ENCODE measurements at places on chromosomes 11 and 22. TPM values are rescaled to one million over a fixed set of nuclear protein-coding genes. Genes with fewer than 3 reads are reported as not detected.
A peak's percentile ranks its signal among the peaks of the same experiment; 100 is the strongest.

KRTAP5-8 gene
- not detected for total RNA-seq

ZNF214 gene
- total RNA-seq: 1.8 TPM

GUCY1A2 gene
- 20.3 TPM for total RNA-seq

CCDC157 gene
- 6.2 TPM for total RNA-seq

CSRP3 gene
- not detected for total RNA-seq

TEX54 gene
- total RNA-seq: 1.0 TPM

LDHAL6A gene
- not detected for total RNA-seq

SYT7 gene
- total RNA-seq: 93.6 TPM

B3GAT1 gene
- 240 TPM for total RNA-seq

THY1 gene
- total RNA-seq: 22.0 TPM

DNA sequence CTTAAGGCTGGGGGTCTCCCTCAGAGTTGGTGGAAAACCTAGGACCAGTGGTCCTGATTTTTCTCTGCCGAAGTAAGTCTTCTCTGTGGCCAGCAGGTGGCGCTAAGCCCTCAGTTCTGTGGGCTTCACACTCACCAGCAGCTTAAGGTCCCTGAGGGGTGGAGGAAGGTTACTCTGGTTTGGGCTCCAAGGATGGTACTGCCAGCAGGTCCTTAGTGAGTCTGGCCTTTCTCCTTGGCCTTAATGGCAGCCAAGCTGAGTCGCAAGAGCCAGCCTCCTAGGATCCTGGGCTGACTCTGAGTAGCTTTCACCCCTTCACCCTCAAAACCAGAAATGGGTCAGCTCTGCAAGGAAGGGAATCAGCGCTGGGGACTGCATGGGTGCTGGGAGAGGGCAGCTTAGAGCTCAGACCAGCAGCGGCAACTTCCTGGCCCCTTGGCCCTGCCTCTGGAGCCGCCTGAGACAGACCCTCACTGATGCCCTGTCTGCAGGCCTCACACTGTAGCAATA is 4.4 kb downstream of the KCNJ11 start:
- peak; percentile 88 for DNase-seq

DNA sequence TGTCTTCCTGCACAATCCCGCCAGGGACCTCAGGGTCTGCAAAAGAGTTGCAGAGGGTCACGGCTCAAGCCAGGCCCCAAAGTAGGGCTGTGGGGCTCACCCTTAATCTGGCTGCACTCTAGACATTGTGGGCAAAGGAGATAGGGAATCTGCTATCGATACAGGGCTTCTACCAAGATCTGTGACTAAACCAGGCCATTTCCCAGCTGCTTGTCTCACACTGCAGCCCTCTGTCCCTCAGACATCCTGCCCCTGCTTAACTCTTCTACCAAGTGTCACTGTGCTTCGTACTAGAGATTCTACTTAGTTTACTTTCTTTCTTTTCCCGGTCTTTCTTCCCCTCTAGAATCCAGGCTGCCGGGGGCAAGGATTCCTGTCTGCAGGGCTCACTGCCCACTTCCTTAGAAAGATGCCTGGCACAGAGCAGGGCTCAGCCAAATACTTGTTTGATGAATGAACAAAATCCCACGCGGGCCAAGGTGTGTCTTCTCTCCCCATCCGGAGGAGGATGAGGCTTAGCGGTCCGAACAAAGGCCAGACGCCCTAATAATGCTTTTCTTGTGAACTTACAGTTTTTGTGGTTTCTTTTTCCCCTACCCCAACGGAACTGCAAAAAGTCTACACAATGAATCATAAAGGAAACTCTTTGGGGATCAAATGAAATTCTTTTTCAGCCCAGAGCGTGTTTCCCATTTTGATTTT is 61.3 kb upstream of the ANO1 start:
- no peak for DNase-seq

- DNase-seq: no peak
Observed at GRCh38 chr11:17024924-17025323, 10.7 kb upstream of the PLEKHA7 start.

- DNase-seq: no peak
Observed at GRCh38 chr11:125525303-125525702, 29.2 kb upstream of the FEZ1 start.

- no peak for DNase-seq
Observed at GRCh38 chr22:43270949-43271348, 72.2 kb downstream of the SCUBE1 start.

DNA sequence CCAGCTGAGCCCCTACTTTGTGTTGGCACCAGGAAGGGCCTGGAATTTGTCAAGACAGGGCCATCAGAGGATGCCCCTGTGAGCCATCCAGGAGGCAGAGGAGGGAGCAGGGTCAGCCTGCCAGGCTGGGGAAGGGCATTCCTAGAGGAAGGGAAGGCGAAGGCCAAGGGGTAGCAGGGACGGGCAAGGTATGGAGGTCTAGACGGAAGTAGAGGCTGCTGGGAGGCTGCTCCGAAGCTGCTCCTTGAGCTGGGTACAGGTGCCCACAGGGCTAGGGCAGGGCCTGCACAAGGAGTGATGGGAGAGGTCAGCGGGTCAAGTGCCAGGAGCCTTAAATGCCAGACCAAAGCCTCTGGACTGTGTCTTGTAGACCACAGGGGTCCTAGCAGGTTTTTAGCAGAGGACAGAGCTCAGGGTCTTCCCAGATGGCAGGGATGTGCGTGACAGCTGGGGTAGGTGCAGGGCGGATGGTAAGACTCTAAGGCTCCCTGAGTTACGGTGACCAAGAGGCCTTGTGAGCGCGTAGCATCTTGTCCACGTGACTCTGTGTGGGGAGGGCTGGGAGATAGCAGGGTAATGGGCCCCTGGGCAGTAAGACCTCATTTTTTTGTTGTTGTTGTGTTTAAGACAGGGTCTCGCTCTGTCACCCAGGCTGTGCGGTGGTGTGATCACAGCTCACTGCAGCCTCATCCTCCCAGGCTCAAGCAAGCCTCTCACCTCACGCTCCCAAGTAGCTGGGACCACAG is 31.7 kb upstream of the CSNK1E start:
- DNase-seq: no peak

- DNase-seq: no peak
Observed at GRCh38 chr11:38498721-38499120, 1900.7 kb upstream of the RAG2 start.

- DNase-seq: no peak
Observed at GRCh38 chr22:37556710-37557109, 3.6 kb upstream of the CDC42EP1 start.

- DNase-seq: no peak
Observed at GRCh38 chr11:20042045-20042639, 118.1 kb downstream of the DBX1 start.

GRCh38 chr11:73931951-73932350 is 18.9 kb upstream of the DNAJB13 start:
- no peak for DNase-seq

GRCh38 chr11:95284057-95285052 is 53.4 kb upstream of the SESN3 start:
- DNase-seq: no peak

- no peak for DNase-seq
Observed at GRCh38 chr11:24496386-24496735, 492 bp upstream of the LUZP2 start.

- DNase-seq: peak; percentile 84
Observed at GRCh38 chr11:61477727-61478148, 30.8 kb upstream of the LRRC10B start.

DNA sequence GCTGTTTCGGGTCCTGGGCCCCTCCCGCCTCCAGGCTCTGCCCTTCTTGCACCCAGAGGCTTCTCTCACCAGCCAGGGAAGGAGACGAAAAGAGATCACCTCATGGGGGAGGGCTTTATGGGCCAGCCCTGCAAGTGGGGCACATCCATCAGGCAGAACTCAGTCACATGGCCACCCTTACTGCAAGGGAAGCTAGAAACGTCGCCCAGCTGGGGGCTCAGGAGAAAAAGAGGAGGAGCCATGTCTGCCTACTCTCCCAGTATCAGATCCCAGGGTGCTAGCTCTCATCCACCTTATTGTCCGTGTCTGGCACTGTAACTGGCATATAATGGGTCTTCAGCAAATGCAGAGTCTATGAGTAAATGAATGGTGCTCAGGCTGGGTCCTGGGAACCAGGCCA is 24.2 kb downstream of the MFNG start:
- DNase-seq: no peak

DNA sequence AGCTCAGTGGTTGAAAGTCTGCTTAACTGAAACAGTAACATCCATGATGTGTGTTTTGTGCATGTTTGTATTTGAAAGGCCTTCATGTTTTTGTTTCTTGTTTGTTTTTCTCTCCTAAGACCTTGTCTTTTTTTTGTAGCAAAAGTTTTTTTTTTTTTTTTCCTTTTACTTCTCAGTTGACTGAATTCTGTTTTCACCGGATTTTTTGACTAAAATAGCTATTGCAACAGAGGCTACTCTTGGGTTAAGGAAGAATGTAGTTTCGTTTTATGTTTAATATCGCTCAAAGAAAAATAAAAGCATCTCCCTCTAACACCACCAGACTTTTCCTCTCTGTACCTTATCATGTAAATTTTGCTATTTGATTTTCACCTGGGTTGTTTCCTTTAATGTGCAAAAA is 15.1 kb downstream of the APOL6 start:
- DNase-seq: no peak

- no peak for DNase-seq
Observed at GRCh38 chr22:23888615-23889401, 5.4 kb upstream of the MIF start.
